Stimulated activated CD4-positive, alpha-beta T cell treated with anti-CD3 and anti-CD28 coated beads, Interleukin-2, amount 100 ng/mL, for 24 hours (primary cell): ENCODE measurements at places on chromosomes 5 and 9.

GRCh38 chr5:72468024-72468423, 39.2 kb downstream of the ZNF366 start:
- no peak for DNase-seq

DNA sequence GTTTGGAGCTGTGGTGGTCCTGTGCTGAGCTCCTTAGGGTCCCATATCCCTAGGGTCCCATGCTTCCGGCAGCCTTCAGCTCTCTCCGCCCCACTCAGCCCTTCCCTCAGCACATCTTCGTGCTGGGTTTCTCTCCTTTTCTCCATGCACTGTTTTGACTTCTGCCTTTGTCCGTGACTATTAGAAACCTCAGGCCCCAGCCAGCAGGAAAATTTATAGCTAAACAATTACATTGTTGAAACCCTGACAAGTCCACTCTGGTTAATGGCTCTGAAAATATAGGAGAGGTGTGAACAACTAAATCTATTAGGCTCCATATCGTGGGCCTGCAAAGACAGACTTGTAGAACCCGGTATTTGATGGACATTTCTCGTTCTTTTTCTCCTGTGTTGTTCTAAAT, 523.7 kb downstream of the CCDC171 start:
- DNase-seq: no peak

GRCh38 chr5:59328709-59329296, 564.7 kb downstream of the PDE4D start:
- DNase-seq: no peak

GRCh38 chr9:27549196-27549755, 19.7 kb upstream of the MOB3B start:
- no peak for DNase-seq

DNA sequence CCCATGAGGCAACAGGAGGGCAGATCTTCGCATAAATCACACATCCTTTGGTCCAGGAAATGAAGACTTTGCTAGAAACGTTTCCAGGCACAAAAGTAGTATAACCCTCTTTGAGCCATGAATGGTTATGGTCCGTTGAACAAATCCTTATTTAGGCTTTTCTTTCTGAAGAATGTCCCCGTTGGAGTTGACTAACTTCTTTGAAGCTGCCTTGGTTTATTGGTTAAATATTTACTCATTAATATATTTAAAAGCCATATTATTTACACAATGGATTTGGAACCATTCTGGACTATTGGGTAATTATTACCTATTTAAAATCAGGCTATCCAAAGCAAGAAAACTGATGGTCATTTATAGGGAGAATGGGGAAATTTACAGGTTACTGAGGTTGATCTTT, 347.6 kb upstream of the SLC30A5 start:
- no peak for DNase-seq

DNA sequence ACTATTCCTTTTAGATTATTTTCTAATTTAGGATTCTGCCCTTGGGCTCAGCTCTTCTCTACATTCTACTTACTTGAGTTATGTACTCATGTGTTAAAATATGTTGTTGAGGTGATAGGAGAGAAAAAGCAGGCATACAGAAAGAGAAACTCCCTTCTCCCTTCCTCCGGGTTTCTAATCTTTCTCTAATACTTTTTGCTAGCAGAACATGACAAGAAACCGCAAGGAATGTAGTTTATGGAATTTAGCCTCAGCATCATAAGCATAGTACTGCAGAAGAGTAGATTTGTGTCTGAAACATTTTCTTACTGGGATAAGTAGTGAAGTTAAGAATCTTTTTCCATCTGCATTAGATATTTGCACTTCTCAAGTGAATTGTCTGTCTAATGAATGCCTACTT, 139.5 kb upstream of the CYLC2 start:
- DNase-seq: no peak

- no peak for DNase-seq
Measured at GRCh38 chr5:79235261-79235633, 684 bp upstream of the JMY start.

DNA sequence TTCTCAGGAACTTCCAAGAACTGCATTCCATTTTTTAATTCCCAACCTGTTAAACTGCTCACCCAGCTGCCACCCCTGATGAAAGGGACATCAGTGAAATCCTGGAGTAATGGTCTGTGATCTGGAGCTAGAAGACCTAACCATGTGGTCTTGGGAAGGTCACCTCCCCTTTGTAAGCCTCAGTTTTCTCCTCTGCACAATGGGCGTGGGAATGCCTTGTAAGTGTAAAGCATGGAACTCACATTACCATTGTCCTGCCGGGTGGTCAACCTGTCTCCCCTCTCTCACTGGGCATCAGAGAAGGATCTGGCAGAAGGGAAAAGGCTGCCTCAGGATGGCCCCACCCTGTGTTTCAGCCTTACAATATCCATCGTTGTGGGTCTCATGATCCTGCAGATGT, 15.3 kb upstream of the CCDC180 start:
- DNase-seq: no peak

- no peak for DNase-seq
Measured at GRCh38 chr5:113059232-113060040, 82.8 kb downstream of the DCP2 start.

- no peak for DNase-seq
Measured at GRCh38 chr9:133058550-133059320, 3.0 kb upstream of the CEL start.

- DNase-seq: no peak
Measured at GRCh38 chr5:15446552-15446951, 53.4 kb upstream of the FBXL7 start.

- no peak for DNase-seq
Measured at GRCh38 chr9:89319015-89319905, 960 bp downstream of the SECISBP2 start.

DNA sequence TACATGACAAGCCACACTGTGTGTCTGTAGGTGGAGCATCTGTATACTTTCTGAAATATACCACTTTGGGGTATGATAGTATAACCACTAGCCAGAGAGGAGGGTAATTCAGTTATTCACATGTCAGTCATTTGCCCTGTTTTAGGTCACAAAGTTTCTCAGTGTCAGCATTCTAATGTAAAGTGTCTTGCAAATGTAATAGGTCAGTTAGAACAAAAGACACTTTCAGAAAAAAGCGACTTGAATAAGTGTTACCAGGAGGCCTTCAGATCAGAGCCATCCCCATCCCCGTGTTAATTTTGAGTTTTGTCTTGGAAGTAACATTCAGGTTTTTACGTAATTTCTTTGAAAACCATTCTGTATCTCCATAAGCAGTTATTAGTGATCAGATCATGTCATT, 33.7 kb downstream of the TTC1 start:
- no peak for DNase-seq

- DNase-seq: no peak
Measured at GRCh38 chr5:59789197-59789596, 104.3 kb downstream of the PDE4D start.

DNA sequence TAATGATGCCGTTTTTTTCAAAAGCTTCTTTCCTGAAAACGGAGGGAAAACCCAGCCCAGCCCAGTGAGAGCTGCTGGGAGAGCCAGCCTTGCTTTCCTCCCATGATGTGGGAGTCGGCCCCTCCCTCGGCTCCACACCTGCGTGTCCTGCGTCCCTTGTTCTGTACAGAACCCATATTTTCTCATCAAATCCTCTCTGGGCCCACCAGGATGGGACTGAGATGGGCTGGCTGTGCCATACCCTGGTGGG, 8.9 kb downstream of the FLT4 start:
- DNase-seq: no peak

- no peak for DNase-seq
Measured at GRCh38 chr5:168961681-168962080, 339.3 kb downstream of the SLIT3 start.

DNA sequence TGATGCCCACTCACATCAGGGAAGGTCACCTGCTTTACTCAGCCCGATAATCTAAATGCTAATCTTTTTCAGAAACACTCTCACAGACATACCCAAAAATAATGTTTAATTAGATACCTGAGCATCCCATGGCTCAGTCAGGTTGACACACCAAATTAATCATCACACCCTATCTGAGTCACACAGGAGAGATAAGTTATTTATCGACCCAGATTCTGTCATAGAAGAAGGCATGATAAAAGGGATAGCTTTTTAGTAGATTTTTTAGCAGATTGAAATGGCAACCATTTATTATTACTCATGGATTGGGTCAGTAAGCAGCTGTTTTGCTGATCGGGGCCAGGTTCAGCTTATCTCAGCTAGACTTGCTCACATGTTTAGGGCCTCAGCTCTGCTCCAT, 97.8 kb upstream of the TYRP1 start:
- DNase-seq: no peak

DNA sequence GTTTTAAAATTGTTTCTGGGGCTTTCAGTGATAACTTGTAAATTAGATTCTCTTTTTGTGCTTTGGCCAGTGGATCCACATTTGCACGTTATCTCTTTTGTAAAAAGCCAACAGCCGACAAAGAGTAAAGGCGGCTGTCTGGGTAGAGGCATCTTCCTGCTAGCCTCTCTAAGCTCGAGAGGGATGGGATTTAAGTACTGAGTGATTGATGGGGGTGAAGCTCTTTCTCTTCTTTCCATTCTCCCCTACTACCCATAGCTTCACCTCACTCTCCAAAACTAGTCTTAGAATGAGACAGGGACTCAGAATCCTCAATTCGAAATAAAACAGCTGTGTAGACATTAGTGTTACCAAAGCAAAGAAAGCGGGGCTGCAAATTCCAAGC, 3.4 kb downstream of the PBX3 start:
- DNase-seq: no peak

GRCh38 chr5:53358794-53359193, 121.6 kb upstream of the FST start:
- DNase-seq: no peak

DNA sequence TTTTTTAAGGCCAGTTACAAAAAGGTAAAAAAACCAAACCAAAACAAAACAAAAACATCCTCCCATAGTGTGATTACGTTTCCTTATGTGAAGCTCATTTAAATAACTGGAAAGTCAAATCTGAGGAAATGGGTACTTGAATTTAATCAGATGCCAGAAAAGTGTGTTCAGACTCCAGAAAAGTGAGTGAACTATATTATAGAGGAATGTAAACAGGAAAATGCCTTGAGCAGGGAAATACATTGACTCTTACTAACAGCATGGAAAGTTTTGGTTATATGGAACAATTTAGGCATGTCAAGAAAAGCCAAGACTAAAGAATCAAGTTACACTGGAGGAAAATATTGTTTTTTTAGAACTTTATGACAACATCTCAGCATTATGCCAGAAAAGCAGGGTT, 37.8 kb upstream of the RNF20 start:
- DNase-seq: no peak

DNA sequence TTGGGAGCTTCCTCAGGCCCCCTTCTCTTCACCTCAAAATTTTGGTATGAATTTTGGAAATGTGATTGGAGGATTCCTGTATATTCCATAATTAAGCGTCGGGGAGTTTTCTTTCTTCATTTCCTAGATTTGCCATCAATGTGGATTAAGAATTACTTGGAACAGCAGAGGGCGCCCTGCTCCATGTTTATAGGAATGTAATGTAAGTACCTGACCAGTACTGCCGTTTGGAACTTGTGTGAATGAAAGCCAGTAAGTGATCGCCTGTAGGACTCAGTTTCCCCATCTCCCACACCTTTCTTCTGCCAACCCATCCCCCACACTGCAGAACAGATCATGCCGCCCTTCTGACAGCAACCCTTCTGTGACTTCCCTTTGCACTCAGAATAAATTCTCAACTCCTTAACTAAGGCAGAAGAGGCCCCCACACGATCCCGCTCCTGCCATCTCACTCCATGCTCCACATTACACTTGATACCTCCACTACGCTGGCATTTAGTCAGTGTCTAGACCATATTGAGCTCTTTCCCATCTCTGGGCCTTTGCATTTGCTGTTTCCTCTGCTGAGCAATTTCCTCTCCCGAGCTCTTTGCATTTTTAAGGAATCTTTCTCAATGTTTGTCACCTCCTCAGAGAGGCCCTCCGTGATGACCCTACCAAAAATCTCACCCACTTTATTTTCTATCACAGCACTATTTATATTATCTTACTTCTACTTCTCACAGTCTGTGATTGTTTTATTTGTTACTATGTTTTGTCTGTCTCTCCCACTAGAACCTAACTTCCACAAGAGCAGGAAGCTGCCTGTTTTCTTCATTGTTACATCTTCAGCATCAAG, 79.5 kb upstream of the HTR4 start:
- DNase-seq: peak; percentile 75

DNA sequence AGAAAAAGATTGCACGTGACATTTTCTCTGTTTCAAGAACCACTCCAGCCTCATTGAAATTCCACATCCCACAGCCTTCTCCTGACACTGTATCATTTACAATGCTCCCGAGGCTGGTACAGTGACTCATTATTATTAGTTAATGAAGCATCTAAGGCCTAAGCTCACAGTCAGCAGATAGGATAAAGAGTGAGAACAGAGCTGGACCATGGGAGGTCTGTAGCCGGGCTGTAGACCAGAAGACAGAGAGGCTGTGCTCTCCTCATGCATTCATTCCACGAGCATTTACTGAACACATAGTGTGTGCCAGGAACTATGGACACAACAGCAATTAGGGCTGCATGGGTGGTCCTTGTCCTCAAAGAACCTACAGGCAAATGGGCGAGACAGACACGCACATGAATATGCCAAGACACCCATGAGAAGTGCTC, 47.3 kb upstream of the GALNT10 start:
- no peak for DNase-seq

DNA sequence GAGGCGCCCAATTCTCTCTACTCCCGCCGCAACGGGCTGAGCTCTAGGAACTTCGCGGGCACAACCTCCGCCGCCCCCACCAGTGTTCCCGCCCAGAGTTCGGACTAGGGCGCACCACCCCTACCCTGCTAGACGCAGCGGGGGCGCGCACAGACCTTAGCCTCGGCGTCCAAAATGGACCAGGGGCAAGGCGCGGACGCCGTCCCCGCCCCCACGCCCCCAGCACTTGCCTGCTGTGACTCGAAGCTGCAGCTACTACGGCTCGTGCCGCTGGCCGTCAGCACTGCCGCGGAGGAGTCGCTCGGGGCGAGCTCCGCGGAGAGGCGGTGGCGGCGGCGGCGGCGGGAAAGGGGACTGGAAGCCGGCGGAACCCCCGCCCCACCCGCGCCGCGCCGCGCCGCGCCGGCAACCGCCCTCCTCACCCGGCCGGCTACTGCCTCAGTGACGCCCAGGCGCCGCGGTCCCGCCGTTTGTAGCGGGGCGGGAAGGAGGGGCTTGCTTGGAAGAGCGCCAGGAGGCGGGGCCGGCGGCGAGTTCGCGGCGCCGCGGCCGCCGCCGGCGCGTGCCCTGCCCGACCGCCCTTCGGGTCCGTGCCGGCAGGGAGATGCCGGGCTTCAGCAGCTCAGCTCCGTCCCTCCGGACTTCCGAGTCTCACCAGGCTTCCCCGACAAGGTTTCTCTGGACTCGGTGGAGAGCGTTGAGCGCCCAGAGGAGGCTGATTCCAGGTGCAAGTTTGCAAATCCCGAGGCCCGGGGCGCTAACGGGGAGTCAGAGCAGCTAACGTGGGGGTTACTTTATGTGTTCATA, 4.5 kb downstream of the ELAVL2 start:
- DNase-seq: no peak

- no peak for DNase-seq
Measured at GRCh38 chr9:91202736-91203283, 158.9 kb downstream of the AUH start.

- DNase-seq: no peak
Measured at GRCh38 chr5:151022511-151023018, 2.2 kb downstream of the GPX3 start.
